ENCODE measurements at places on chromosomes 2 and 18. TPM values are rescaled to one million over a fixed set of nuclear protein-coding genes. Genes with fewer than 3 reads are reported as not detected.

The RUFY4 gene
- not detected for total RNA-seq

The RAB6D gene
- not detected for total RNA-seq

The CFAP65 gene
- total RNA-seq, result not detected

The HRH4 gene
- total RNA-seq, result not detected

The BOLL gene
- not detected for total RNA-seq

The THSD7B gene
- not detected for total RNA-seq

The RBMS1 gene
- total RNA-seq, result 69.7 TPM

The SALL3 gene
- total RNA-seq, result 0.10 TPM

The RBM43 gene
- 5.6 TPM for total RNA-seq

The CRYGC gene
- not detected for total RNA-seq

The EML6 gene
- 0.41 TPM for total RNA-seq

The RESP18 gene
- total RNA-seq, result not detected

The CHRNG gene
- total RNA-seq, result not detected

The UGT1A8 gene
- not detected for total RNA-seq

The RASGRP3 gene
- 90.3 TPM for total RNA-seq

The MROH2A gene
- total RNA-seq, result not detected

The INHA gene
- total RNA-seq, result not detected

The KCNF1 gene
- total RNA-seq, result 2.3 TPM

The ZEB2 gene
- total RNA-seq, result 28.2 TPM

The NFATC1 gene
- 16.1 TPM for total RNA-seq

The TXNDC2 gene
- total RNA-seq, result not detected

The PAX3 gene
- not detected for total RNA-seq

The IL37 gene
- total RNA-seq, result not detected

The LYPD1 gene
- 29.2 TPM for total RNA-seq

The MOCOS gene
- 1.8 TPM for total RNA-seq

The GALNT3 gene
- 3.2 TPM for total RNA-seq

The OSBPL6 gene
- total RNA-seq, result 0.53 TPM

The TSGA10 gene
- total RNA-seq, result 5.5 TPM

The IL36RN gene
- total RNA-seq, result not detected

The SCN9A gene
- total RNA-seq, result 9.3 TPM

The PLEKHH2 gene
- 5.7 TPM for total RNA-seq

The DSG1 gene
- total RNA-seq, result not detected

The CAPN14 gene
- 0.15 TPM for total RNA-seq

The DCDC2C gene
- total RNA-seq, result not detected

The GAL3ST2 gene
- not detected for total RNA-seq

The COL6A3 gene
- 244 TPM for total RNA-seq

All from glomerular endothelial cell (primary cell).